HCT116 (cell line): ENCODE measurements at places on chromosomes 6 and 20.

DNA sequence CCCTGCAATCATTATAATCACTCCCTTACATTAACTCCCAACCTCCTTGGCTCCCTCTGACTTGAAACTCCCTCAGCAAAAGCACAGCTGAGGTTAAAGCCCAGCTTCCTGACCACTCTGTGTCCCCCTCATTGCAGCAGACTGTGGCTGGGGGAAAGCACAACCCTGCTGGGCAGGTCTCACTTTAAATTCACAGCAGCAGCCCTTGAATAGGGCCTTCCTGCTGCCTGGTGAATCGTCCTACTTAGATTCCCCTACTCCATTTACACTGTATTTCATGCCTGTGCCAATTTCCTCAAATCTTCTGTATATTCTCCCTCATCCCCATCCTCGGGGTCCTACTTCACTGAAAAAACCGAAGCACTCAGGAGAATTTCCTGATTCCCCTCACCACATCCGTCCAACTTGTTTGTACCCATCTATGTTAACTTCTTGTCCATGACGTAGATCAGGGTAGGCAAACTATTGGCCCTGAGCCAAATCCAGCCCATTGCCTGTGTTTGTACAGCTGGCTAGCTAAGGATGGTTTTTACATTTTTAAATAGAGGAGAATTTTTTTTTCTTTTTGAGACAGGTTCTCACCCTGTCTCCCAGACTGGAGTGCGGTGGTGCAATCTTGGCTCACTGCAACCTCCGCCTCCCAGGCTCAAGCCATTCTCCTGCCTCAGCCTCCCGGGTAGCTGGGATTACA is 31.5 kb upstream of the GCM1 start:
- no peak for DNase-seq

DNA sequence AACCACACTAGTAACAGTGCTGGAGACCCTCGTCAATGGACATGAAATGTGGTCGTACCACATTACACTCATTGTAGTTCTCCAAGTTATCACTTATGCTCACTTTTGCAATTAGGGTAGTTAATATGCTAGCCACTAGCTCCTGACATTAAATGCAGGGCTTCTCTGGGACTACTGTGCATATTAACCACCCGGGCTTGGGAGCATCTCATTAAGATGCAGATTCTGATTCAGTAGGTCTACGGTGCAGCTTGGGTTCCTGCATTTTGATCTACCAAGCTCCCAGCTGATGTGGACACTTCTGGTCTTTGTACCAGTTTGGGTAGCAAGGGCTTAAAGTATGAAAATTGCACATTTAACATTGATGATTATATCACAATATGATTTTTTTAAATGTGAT is 98.0 kb downstream of the ZFP64 start:
- DNase-seq: no peak

DNA sequence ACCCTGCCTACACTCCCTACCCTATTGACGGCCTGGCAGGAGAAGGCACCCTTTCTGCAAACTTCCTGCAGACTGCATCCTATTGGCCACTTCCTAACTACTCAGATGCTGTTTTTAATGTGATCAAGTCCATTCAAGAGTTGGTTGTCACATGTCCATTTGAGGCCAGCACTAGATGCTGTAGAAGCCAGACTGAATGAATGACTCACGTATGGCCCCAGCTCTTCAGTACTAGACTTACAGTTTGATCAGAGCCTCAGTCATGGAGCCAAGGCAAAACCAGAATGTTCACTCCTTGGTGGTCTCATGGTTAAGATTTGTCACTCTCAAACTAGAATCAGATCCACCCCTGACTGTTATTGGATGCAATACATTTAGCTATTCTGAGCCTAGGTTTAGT is 101.7 kb downstream of the OPRM1 start:
- no peak for DNase-seq

DNA sequence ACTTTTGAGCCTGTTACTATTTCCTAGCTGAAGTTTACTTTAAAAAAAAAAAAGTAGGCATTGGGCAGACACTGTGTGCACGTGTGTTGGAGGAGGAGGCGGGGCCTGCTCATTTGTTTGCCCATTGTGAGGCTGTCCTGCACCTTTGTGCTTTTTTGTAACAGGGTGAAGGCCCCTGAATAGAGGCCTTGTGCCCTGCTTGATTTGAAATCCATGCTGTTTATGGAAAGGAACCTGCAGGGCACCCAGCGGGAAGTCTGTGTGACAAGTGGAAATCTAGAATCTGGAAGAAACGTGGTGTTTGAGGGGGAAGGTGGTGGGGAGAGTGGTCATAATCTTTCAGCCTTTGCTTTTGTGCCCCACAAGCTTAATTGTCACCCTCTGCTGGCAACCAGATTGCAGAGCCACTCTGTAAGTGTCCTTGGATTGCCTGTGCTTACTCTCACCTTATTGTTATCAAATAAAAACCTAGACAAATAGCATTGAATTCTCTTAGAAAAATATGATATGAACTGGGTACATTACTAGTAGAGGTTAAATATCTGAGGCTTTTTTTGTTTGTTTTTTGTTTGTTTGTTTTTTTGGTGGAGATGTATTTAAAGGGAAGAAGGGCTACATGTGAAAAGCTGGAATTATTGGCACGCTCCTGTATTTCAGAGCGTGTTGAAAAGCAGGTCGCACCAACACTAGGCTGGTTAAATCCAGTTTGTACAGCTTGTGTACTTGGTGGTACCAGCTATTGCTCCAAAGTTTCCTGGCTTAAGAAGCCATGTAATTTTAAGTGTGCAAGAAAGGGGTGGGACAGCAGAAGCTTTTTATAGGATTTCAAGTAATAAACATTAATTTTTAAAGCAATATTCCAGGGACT is 156.3 kb downstream of the ARID1B start:
- no peak for DNase-seq

- DNase-seq: no peak
Measured at GRCh38 chr6:13866301-13866700, 51.9 kb upstream of the MCUR1 start.

DNA sequence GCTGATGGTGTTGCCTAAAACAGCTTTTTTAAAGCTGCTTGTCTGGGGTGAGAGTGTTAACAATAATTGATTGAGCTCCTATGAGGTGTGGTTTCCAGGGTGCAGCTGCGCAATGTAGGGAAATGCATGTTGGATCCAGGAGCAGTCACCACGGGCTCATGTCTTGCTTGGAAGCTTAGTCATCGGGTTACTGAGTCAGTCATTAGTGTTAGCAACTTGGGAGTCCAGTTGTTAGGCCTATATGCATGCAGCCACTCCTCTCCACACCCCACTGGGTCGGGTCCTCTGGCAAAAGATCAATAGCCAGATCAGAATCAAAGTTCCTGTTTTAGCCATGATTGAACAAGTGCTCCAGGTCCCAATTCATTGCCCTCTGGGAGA is 271.7 kb upstream of the CHD6 start:
- DNase-seq: no peak
